ENCODE measurements at places on chromosomes 5 and 9.

GRCh38 chr5:127290019-127290945, at the start of gene MEGF10:
Gene MEGF10 (plus strand): TSS chr5:127290796. CDS start chr5:127331309, 40,513 bp downstream.
- no peak for DNase-seq

DNA sequence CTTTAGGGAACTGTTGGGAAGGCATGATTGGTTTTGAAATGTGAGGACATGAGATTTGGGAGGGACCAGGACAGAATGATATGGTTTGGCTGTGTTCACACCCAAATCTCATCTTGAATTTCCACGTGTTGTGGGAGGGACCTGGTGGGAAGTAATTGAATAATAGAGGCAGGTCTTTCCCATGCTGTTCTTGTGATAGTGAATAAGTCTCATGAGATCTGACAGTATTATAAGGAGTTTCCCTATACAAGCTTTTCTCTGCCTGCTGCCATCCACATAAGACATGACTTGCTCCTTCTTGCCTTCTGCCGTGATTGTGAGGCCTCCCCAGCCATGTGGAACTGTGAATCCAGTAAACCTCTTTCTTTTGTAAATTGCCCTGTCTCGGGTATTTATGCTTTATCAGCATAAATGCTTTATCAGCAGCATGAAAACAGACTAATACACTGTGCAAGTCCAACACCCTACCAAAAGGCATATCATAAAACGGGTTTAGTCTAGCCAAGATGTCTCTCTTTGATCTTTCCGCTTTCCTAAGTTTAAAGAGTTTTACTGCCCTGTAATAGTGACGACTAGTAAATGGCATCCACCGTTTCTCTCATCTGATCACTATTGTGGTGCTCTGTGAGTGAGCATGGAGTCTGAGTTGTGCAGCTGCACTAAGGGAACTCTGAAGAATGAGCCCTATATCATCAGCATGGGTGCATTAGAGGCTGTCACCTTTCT, 12.9 kb upstream of the ZNF782 start:
- no peak for DNase-seq

DNA sequence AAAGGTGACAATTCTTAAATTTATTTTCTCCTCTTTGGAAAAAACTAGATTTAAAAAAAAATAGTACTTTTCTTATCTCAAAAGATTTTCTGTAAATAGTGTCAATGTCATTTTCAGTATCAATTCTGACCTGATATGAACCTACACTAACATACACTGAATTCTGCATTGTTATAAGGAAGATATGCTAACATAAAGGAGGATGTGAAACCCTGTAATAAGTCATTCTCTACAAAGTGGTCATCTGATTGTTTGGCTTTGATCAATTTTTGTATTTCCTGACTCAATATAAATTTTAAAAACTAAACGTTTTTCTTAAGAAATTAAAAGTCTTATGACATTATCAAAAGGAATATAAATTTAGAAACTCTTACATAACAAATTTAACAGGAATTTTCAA, 233.6 kb upstream of the EDIL3 start:
- DNase-seq, result no peak

DNA sequence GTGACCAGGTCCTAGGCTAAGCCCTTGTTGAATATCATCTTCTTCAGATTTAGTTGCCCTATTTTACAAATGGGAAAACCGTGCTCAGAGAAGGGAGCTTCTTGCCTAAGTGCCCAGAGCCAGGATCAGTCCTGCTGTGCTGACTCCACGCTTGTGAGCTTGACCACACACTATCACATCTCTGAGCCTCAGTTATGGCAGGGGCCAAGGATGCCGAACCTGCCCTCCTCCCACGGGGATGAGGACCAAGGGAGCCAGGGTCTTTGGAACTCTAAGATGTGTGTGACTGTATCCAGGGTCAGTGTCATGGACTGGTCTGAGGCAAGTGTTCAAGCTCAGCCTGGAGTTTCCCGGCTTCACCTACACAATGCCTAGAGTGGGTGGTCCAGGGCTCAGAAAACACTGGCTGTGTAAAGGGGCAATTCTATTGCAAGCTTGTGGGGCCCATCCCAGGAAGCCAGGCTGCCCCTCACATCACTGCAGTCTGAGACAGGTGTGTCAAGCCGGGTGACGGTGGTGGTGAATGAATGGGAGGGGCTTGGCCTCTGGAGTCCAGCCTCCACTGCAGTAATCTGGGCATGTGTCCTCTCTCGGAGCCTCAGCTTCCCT, 235.7 kb downstream of the PBX3 start:
- DNase-seq, result no peak

- peak; percentile 87 for DNase-seq
These were observed 13.3 kb downstream of the TRIM7 start for GRCh38 chr5:181191526-181192336.

- DNase-seq, result no peak
These were observed 10.2 kb upstream of the LCN15 start for GRCh38 chr9:136774416-136775045.

GRCh38 chr5:5363045-5363444, 59.4 kb upstream of the ICE1 start:
- no peak for DNase-seq

GRCh38 chr5:33231214-33231710, 209.5 kb upstream of the TARS1 start:
- DNase-seq, result no peak
